ENCODE measurements at places on chromosomes 5 and 9. TPM values are rescaled to one million over a fixed set of nuclear protein-coding genes. Genes with fewer than 3 reads are reported as not detected.

Gene FGD3
- 3.1 TPM for polyA plus RNA-seq

Gene GCNT1
- polyA plus RNA-seq: 4.8 TPM

Gene CEP78
- polyA plus RNA-seq: 16.4 TPM

Gene CD72
- 2.6 TPM for polyA plus RNA-seq

Gene SLC34A1
- 0.11 TPM for polyA plus RNA-seq

Gene TSSK1B
- not detected for polyA plus RNA-seq

Gene BAAT
- 0.36 TPM for polyA plus RNA-seq

Gene ATP10B
- polyA plus RNA-seq: 0.52 TPM

Gene CSF1R
- polyA plus RNA-seq: 24.6 TPM

Gene ISCA1
- 34.4 TPM for polyA plus RNA-seq

Gene RASEF
- 0.31 TPM for polyA plus RNA-seq

Gene CORO2A
- 0.34 TPM for polyA plus RNA-seq

Gene TRMT10B
- polyA plus RNA-seq: not detected

Gene FAM78A
- polyA plus RNA-seq: not detected

Gene CAMK2A
- 73.6 TPM for polyA plus RNA-seq

Gene STOML2
- polyA plus RNA-seq: 61.1 TPM

Gene TAF1L
- not detected for polyA plus RNA-seq

Gene EQTN
- not detected for polyA plus RNA-seq

Gene NUTM2G
- polyA plus RNA-seq: 1.3 TPM

Gene PAM
- polyA plus RNA-seq: 128 TPM

Gene GADD45G
- polyA plus RNA-seq: 6.3 TPM

Gene RETREG1
- polyA plus RNA-seq: 82.0 TPM

Gene IFNA2
- not detected for polyA plus RNA-seq

Gene TSTD2
- polyA plus RNA-seq: 32.7 TPM

Gene ARL14EPL
- not detected for polyA plus RNA-seq

Gene AQP7
- polyA plus RNA-seq: 1.9 TPM

Gene SLC6A7
- polyA plus RNA-seq: 0.20 TPM

Gene OR1J2
- polyA plus RNA-seq: not detected

Gene PDZD2
- polyA plus RNA-seq: 5.0 TPM

Gene TUSC1
- polyA plus RNA-seq: not detected

Gene PHYHD1
- 35.5 TPM for polyA plus RNA-seq

Gene PCA3
- polyA plus RNA-seq: 0.63 TPM

Gene C9orf152
- not detected for polyA plus RNA-seq

Gene UBLCP1
- 26.4 TPM for polyA plus RNA-seq

Gene PAPPA
- polyA plus RNA-seq: 2.4 TPM

Gene KCNV2
- 0.13 TPM for polyA plus RNA-seq

Gene NR4A3
- polyA plus RNA-seq: 0.88 TPM

Gene NUDCD2
- polyA plus RNA-seq: 40.3 TPM

Gene LHX3
- 0.28 TPM for polyA plus RNA-seq

Gene ADRA1B
- 0.14 TPM for polyA plus RNA-seq

Gene MCC
- 23.3 TPM for polyA plus RNA-seq

Gene CDH9
- not detected for polyA plus RNA-seq

Gene LRRC19
- polyA plus RNA-seq: not detected

Gene SNCAIP
- 11.9 TPM for polyA plus RNA-seq

Gene FAM163B
- polyA plus RNA-seq: not detected

Gene GPRIN1
- 2.4 TPM for polyA plus RNA-seq

Gene PCDHA9
- polyA plus RNA-seq: not detected

Gene DNM1
- 38.8 TPM for polyA plus RNA-seq

Gene ANKRD31
- polyA plus RNA-seq: 0.23 TPM

Gene TGFBI
- 243 TPM for polyA plus RNA-seq
